NCI-H510A treated with DMSO at 0.1 percent for 48 hours (cell line): ENCODE measurements at places on chromosomes 2 and 18.
A peak's percentile ranks its signal among the peaks of the same experiment; 100 is the strongest.

DNA sequence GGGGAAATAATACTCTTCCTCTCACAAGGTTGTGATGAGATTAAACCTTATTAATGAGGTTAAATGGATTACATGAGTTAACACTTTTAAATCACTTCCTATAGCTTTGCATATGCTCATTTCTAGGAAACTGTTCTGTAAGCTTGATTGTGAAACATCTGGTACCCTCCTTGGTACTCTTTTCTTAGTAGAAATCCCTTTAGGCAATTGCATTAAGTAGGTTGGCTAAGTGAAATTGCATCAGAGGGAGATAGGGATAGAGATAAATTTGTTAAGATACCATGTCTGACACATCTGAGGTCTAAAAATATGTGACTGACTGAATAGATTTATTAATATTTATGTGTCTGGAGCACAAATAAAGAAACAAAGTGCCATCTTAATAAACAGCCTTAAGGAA, 275.9 kb upstream of the MAP2 start:
- DNase-seq = no peak

DNA sequence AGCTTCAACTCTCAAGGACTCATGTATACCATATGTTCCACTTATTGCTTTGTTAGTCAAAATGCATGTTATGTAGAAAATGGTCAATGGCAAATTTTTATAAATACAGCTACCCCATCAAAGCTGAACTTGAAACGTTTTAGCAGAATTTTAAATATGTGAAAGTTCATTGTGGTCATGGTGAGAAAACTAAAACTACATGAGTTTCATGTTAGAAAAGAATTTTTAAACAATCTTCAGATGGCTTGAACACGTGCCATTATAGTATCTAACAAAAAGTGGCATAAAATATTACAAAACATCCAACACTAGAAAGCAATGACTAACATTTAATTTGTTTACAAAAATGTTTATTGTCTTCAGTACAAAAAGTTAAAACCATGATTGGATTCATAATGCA, 246.0 kb upstream of the KCNJ3 start:
- DNase-seq = no peak

GRCh38 chr2:62040926-62041325, 135.5 kb downstream of the COMMD1 start:
- DNase-seq = no peak

DNA sequence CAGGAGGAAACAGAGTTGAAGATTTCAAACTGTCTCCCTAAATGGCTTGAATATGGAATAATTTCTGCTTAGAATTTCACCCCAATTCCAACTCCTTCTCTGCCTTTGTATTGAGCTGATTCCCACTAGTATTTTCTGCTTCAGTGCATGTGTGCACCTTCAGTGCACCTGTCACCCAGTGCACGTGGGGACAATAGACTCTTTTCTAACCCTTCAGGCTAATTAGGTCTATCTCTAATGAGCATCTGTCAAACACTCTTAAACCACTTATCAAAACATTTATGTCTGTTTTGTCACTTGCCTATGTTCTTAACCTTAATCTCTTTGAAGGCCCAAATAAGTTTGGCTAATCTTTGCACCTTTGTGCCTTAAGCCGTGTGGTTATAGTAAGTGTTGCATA, 232.0 kb upstream of the NETO1 start:
- DNase-seq = peak; percentile 57

- DNase-seq = no peak
These were observed 6.9 kb downstream of the UGT1A10 start for GRCh38 chr2:233643128-233643527.

DNA sequence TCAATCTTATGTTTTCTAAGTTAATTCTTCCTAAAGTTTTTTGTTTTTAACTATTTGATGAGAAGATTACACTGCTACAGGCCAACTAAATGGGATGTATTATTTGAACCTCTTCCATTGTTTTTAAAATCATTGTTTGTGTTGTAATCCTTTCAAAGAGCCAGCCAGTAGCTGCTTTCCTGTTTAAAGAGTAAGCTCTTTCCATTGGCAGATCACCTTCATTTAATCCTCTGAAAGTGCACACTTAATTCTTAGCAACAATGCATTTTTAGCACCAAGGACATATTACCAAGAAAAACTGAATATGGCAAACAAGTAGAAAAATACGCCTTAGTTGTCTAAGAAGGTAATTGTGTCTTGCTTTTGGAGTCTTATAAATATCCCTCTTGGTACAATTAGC, 54.0 kb downstream of the MEIS1 start:
- peak; percentile 37 for DNase-seq

- no peak for DNase-seq
These were observed 47.7 kb upstream of the SMIM21 start for GRCh38 chr18:75475228-75475627.

GRCh38 chr2:52084759-52085158, 1052.8 kb upstream of the NRXN1 start:
- no peak for DNase-seq

GRCh38 chr18:10141559-10141958, 227.7 kb downstream of the VAPA start:
- no peak for DNase-seq

- DNase-seq = no peak
These were observed 830.6 kb downstream of the SLC4A3 start for GRCh38 chr2:220458051-220458450.

- no peak for DNase-seq
These were observed 37.1 kb downstream of the CENPO start for GRCh38 chr2:24830351-24830750.

DNA sequence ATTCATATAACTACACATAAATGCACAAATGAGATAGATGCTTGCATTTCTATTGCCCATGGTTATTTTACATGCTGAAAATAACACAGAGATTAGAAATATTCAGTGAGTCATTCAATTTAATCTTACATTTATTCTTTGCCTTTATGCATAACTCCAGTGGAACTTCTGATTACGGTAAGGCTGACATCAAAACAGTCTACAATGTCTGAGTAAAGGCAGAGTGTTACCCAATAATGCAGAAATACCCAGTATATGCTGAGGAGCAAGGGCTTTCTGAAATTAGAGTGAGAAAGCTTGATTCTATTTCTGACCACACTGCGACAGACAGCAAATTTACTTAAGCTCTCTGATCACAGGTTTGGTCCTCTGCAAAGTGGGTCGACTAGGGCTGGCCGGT, 9.2 kb downstream of the NMI start:
- no peak for DNase-seq

DNA sequence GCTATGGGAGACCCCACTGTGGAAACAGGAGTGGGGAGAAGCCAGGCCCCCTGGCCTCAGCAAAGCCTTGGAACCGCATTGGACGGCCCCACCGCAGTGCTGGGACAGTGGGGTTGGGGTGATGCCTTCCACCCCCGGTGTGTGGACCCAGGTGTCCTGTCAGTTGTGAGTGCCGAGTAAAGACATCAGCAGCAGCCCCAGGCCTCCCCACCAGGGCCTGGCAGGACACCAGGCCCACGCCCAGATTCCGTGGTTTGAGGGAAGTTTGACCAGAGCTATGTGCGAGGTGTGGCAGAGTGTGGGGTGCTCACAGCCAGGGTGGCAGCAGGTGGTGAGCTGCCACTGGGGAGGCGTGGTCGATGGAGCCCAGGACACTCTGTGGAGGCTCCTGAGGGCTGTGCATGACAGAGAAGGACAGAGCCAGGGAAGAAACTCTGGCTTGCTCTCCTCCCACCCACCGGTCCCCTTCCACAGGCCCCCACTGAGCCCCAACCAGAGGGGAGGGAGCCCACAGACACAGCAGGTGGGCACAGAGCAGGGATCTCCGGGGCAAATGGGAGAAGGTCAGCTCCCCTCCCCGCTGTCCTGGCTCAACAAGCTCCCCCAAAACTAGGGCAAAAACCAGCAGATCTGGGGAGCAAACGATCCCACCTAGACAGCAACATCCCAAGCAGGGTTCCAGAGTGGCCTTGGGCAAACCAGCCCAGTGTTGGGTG, 69.1 kb downstream of the TWIST2 start:
- DNase-seq = no peak

GRCh38 chr2:86368161-86368824, 30.9 kb upstream of the REEP1 start:
- DNase-seq = no peak

GRCh38 chr2:212677466-212677865, 138.9 kb upstream of the ERBB4 start:
- no peak for DNase-seq

DNA sequence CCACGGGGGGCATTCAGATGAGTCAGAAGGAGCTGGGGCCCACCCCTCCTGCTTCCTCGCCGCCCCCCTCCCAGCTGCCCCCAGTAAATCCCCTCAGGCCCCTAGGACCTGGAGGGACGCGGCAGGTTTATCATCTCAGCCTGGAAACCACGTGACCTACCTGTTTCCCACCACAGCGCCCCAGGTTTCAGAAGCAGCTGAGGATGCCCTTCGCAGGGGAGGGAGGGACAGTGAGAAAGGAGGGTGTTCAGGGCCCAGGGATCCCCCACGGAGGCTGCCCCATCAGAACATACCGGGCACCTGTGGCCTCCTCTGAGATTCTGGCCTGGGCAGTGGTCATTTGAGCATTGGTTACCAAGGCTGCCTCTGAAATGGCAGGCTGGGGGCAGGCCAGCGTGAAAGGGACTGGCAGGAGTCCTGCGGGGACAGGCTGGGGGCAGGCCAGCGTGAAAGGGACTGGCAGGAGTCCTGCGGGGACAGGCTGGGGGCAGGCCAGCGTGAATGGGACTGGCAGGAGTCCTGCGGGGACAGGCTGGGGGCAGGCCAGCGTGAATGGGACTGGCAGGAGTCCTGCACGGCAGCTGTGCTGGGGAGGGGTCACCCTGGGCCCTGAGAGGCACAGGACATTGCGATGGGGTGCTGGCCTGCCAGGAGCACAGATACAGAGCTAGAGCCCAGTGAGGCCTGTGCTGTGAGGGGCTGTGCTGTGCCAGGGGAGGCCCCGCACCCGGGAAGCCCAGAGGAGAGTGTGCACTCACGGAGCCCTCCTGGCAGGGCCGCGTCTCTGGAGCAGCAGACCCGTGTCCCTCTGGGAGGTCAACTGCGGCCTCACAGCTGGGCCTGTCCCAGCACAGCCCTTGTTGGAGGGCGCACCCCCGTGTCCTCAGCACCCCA, 1.6 kb downstream of the NEU4 start:
- no peak for DNase-seq

DNA sequence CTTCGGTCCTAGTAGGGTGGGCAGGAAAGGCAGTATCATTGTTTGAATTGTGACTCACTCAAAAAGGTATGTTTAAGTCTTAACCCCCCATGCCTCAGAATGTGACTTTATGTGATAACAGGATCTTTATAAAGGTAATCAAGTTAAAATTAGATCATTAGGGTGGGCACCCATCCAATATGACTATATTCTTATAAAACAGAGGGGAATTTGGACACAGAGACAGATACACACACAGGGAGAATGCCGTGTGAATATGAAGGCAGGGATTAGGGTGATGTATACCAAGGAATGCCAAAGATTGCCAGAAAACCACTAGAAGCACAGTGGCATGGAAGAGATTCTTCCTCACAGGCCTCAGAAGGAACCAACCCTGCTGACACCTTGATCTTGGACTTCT, 281.8 kb downstream of the CLIP4 start:
- DNase-seq = no peak

DNA sequence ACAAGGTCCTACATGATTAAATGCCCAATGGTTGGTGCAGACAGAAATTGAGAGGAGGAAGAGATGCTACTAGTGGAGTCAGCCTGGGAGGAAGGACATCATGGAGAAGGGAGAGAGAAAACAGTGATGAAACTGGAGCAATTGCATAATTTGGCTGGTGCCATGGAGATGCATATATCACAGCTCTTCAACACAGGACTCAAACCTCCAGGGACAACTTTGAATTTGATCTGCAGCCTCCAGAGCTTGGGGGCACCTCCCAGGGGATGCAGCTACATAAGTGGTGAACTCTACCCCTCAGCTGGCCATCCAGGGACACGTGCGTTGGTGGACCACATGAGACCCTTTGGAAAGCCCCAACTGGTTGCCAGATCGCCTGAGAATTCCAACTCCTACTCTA, 80.4 kb downstream of the CTAGE1 start:
- no peak for DNase-seq

GRCh38 chr18:23778828-23779227, 89.6 kb downstream of the LAMA3 start:
- DNase-seq = no peak

DNA sequence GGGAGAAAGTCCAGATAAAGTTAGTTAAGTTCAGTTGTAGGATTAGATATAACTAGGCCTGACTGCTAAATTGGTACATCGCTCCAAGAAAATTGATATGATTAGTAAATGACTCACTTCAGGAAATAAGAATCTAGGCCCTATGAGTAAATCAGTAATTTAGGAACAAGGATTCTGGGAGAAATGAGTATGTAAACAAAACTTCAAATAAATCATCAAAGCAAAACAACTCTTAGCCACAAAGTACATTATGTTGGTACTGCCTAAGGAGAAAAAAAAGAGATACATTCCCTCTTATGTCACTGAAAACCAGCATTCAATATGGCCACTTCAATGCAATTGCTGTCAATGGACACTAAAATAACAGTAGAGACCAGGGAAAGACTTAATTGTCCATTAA, 529.1 kb downstream of the ZNF804A start:
- peak; percentile 17 for DNase-seq

- no peak for DNase-seq
These were observed 20.6 kb upstream of the SPTBN1 start for GRCh38 chr2:54435325-54436226.

- peak; percentile 94 for DNase-seq
These were observed 49.7 kb upstream of the RAPH1 start for GRCh38 chr2:203584784-203585183.

GRCh38 chr2:54859997-54860701, 136.7 kb downstream of the EML6 start:
- DNase-seq = no peak

DNA sequence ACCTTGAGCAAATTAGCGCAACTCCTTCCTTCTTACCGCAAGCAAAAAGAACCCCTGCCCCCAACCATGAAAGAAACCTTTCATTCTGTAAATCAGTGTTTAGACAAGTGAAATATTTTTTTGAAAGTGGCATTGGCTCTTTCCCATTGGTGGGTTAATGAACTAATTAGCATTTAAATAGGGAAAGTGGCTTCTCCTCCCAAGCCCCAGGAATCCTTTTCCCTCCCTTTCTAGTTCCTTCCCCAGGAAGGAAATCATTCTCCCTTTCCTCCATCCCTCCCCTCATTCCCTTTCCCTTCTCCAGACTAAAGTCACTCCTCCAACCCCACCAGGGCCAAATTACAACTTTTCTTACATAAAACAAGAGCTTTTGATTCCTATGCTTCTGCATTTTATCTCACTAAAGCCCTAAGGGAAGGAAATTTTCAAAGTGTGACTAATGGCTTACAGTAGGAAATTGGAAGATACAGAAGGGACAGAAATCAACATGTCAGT, 22.9 kb upstream of the TYMS start:
- no peak for DNase-seq

GRCh38 chr2:165007161-165007744, 51.9 kb upstream of the SLC38A11 start:
- no peak for DNase-seq

GRCh38 chr2:181330286-181330685, 126.9 kb upstream of the ITGA4 start:
- DNase-seq = no peak

- no peak for DNase-seq
These were observed 277.5 kb upstream of the DDX18 start for GRCh38 chr2:117537032-117537431.

GRCh38 chr2:218074031-218074430, 5.0 kb downstream of the RUFY4 start:
- peak; percentile 20 for DNase-seq
